ENCODE measurements at places on chromosomes 1 and 21.
A peak's percentile ranks its signal among the peaks of the same experiment; 100 is the strongest.

DNA sequence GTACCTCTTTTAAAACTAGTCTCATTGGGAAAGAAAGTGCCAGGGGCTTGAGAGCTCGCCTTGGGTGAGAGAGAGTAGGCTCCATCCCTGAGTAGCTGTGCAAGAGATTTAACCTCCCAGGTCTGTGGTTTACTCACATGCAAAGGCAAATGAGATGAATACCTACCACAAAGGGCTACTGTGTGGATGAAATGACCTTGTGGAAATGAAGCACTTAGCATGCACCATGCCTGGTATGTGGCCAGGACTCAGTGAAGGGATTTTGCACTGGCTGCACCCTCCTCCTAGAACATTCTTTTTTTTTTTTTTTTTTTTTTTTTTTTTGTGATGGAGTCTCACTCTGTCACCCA is 120.3 kb downstream of the PROX1 start:
- no peak for DNase-seq

DNA sequence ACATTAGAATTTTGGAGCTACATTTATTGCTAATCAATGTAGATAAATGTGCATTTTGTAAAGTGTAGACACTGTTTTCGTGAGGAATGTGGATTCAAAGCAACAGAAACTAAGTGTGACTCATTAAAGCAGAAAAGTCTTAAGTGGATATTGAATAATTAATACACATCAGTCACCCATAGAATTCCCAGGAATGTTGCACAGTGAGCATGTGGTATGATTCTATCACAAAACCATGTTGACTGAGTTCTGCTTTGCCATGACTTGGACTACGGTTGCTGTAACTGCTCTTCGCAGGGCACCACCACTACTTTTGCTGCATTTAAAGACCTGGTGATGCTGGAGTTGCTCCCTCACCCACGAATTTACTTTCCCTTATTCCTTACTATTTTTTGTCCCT is 471.8 kb downstream of the KCNT2 start:
- no peak for DNase-seq

GRCh38 chr1:44721485-44722361 is 9.2 kb downstream of the RNU5D-1 start:
- peak; percentile 79 for DNase-seq

DNA sequence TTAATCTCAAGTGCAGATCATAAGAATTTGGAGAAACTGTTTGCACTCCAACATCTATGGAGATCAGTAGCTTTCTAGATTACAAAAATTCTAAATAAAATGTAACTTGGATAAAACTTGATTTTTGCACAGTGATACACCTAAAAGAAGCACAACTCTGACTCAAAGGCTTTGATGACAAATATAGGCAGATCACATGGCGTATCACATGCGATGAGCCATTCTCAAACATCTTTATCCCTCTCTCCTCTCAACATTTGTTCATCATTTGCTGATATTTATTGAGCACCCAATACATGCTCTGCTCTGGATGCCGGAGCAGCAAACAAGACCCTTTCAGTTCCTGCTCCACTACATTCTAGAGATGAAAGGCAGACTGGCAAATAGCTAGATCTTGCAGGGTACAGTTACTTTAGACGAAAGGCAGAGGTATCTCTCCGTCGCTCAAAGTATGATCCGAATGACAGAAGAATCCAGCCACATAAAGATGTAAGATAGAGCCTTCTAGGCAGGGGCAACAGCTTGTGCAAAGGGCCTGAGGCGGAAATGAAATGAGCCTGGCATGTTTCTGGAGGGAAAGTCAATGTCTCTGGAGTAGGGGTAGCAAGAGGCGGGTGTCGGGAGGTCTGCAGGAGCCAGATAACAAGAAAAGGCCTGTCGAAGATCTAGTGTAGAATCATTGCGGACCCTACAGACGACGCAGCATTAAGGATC is 145.8 kb upstream of the ERRFI1 start:
- DNase-seq = no peak

DNA sequence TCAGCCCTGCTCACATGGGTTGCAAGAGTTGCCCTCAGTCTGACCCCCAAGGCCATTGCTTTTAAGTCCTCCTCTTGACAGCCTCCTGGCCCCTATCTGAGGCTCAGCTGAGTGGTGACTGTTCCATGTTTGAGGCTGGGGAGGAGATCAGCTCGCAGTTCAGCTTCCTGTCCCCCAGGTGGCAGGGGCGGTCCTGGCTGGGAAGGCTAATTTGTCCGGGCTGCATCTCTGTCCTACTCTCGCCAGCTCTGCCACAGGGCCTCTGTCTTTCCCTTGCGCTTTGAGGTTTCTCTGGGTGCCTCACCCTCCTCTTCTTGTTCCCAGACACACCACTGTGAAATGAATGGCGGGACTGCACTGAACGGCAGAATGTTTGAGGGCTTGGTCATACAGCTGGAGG is 157.3 kb downstream of the KCNJ6 start:
- DNase-seq = peak; percentile 14

DNA sequence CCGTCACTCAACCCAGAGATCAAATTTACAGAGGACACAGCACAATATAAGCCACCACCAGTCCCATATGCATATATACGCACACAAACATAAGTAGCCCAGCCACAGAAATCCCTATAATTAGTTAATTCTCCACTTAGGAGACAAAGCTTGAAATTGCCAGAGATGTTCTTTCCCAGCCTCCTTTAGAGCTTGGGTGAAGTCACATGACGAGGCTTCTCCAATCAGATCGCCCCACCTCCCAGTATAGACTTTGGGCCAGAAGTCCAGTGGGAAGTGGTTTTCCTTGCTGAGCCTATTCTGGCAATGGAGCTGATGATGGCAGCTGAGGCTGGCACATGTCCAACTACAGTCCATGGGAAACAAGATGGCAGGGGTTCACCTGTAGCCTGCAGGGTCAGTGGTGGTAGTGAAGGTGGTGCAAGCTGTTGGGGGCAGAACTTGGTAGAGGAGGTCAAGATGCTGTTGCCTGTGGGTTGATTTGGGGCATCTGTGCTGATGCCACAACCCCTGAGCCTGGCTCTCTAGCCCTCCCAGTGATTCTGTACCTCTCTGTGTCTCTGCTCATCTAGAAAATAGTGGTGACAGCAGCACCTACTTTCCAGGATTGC is 535.9 kb downstream of the MATN1 start:
- DNase-seq = no peak

- DNase-seq = no peak
These were observed 19.9 kb upstream of the SRSF4 start for GRCh38 chr1:29201595-29202051.

GRCh38 chr1:158163000-158163947 is 17.4 kb upstream of the CD1D start:
- no peak for DNase-seq

DNA sequence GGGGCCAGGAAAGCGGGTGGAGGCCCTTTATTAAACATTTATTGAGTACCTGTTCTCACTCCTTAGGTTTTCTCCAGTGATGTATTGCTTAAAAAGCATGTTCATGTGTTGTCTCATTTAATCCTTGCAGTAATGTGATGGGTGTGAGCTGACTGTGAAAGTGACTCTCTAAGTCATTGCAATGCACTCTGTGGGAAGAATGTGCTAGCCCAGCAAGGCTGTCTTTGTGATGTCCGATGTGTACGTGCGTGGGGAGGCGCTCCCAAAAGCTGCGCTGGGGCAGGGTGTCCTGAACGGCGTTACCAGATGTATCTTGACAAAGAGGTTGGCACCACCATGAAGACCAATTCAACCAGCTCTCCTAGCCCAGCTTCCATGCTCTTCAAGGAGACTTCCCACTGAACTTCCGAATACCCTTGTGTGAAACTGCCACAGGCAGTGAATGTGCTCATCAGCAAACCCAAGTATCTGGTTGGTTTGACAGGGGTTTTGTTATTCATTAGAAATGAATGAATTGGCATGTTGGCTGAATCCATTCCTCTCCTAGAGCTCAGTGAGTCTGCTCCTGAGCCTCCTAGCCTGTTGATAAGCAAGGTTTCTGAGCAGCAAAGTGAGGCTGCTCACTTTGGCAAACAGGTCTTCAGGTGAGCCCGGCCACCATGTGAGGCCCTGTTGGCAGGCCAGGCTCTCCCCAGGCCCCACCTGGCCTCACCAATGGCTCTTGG is 28.0 kb downstream of the NUAK2 start:
- no peak for DNase-seq

DNA sequence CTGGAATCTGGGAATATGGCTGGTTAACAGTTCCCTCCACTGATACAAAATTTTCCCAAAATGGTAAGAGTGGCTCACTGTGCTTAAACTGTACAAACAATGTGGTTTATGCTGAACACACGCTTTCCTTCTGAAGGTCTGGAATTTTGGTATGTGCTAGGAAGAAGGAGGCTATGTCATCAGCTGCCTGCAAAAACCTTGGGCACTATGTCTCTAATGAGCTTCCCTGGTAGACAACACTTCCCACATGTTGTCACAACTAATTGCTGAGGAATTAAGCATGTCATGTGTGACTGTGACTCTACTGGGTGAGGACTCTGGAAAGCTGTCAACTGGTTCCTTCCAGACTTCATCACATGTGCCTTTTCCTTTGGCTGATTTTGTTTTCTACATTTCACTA is 29.2 kb downstream of the IPP start:
- DNase-seq = no peak

- DNase-seq = no peak
These were observed 4.4 kb downstream of the ST3GAL3 start for GRCh38 chr1:43711524-43712386.

DNA sequence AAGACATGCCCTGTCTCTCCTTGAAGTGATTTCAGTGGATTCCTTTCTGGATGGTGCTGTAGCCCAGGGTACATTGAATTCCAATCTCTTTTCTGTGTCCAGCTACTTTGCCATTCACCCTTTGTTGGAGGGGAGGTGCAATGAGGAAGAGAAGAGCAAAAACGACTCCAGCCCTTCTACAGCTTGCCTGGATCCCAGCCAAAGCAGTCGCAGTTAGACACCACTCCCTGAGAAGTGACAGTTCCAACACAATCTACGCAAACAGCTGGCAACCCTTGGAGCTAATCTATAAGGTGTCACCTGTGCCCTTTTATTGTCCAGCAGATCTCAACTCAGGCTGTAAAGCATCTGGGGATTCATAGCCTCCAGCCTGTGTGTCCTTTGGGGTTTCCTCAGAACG is 4.6 kb downstream of the CD244 start:
- no peak for DNase-seq

- peak; percentile 28 for DNase-seq
These were observed 124.3 kb downstream of the NOS1AP start for GRCh38 chr1:162193815-162194214.

GRCh38 chr1:1542766-1543705 is 2.6 kb upstream of the TMEM240 start:
- DNase-seq = no peak

DNA sequence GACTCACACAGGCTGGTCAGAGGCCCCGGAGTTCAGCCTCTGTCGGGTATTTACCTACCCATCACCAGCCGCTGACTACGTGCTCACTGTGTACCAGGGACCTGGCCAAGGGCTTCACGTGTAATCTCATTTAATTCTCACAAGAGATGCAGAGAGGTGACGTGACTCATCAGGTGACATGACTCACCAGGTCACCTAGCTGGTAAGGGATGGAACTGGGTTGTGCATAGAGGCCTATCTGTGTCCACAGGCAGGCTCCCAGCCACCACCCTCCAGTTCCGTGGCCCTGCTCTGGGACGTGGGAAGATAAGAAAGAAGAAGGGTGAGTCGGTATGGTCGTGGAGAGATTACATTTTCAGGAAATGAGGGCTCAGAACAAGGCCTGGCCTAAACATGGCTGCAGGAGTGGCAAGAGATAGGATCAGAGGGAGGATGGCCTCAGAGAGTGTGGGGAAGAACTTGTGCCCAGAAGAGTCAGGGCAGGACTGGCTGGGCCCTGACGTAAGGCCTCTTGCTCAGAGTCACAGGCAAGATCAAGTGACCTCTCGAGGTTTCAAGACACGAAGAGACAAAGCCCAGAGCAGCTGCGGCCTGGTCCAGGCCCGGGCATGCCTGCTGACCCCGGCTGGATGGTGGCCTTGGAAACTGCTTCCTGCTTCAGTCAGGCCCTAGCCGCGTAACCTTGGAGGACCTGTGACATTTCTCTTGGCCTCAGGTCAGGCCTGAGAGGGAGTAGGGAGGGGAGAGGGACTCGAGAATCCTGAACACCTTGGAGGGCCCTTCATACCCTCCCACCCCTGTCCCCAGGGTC is 52.7 kb upstream of the WASF2 start:
- no peak for DNase-seq

GRCh38 chr1:184661801-184662200 is 92.9 kb downstream of the EDEM3 start:
- no peak for DNase-seq

- no peak for DNase-seq
These were observed 67.0 kb downstream of the XCL2 start for GRCh38 chr1:168476588-168477385.

DNA sequence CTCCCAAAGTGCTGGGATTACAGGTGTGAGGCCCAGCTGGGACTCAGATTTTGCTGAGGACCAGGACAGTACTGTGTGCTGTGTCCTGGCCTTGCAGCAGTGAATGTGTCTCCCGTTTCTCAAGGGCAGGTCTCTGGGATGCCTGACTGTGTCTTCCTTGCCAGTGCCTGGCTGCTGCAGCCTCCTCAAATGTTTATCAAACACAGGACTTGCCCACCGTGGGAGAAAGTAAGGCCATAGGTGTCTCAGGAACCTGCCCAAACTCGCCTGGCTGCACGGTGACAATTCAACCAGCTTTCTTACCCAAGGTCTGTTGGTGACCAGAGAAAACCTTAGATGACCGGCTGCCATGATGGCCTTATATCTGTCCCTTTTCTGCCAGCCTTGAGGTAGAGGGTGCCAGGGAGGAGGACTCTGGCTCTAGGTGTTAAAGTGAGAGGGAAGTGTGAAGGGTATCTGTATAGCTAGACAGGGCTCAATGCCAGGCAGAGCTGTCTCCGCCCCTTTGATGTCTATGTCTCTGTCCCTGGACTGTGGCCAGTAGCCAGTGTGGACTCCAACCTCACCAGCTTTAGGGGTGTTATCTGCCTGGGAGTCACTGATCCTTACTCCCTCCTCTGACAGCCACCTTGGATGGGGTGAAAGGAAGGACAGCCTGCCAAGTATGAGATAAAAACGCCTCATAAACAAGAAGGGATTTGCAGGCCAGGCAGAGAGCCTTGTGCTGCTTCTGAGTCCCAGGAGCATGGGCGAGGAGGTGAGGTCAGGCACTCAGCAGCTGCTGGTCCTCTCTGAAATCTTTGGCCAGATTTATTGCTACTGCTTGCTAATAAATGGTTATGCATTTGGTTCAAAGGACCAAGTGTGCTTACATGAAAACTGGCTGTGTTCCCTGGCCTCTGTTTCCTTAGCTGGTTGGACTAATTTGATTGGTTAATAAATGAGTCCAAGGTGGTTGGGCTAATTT is 22.3 kb downstream of the IL6R start:
- DNase-seq = no peak

DNA sequence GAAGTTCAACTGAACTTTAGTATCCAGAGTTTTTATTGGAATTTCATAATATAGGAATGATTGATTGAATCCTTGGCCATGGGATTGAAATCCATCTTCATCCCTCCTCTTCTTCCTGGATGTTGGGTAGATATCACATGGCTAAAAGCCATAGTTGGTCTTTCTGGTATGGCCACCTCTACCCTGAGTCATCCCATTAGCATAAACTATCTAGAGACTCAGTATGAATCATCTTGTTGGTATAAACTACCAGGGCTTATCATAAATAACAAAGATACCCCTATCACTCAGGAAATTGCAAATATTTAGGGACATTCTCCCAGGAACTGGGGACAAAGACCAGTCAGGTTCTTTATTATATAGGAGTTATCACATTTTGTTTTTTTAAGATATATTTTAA is 21.2 kb upstream of the ZP4 start:
- no peak for DNase-seq

GRCh38 chr1:209073879-209074278 is 509.6 kb upstream of the CAMK1G start:
- DNase-seq = no peak
